Skeletal muscle tissue (tissue), 5 donors: ENCODE measurements at places on chromosomes 16 and 17. TPM values are rescaled to one million over a fixed set of nuclear protein-coding genes. Genes with fewer than 3 reads are reported as not detected.

The MYL11 gene
- total RNA-seq: 12,119 TPM

The HS3ST3B1 gene
- 2.6 TPM for total RNA-seq

The LGALS9C gene
- not detected for total RNA-seq

The CTF1 gene
- 0.52 TPM for total RNA-seq

The OR2C1 gene
- not detected for total RNA-seq

The SEC14L1 gene
- 83.5 TPM for total RNA-seq

The C17orf67 gene
- total RNA-seq: 1.0 TPM

The PDILT gene
- not detected for total RNA-seq

The SLC2A4 gene
- 34.4 TPM for total RNA-seq

The MYO1C gene
- 69.4 TPM for total RNA-seq

The KCTD19 gene
- not detected for total RNA-seq

The KRTAP1-1 gene
- not detected for total RNA-seq

The SMCR8 gene
- total RNA-seq: 8.9 TPM

The LPO gene
- not detected for total RNA-seq

The IL17C gene
- not detected for total RNA-seq

The KIF2B gene
- not detected for total RNA-seq

The COPZ2 gene
- 39.7 TPM for total RNA-seq

The PRR29 gene
- total RNA-seq: not detected

The TTYH2 gene
- total RNA-seq: 34.4 TPM

The VPS4A gene
- 25.6 TPM for total RNA-seq

The XAF1 gene
- total RNA-seq: 7.3 TPM

The MYLK3 gene
- total RNA-seq: 13.6 TPM

The CCL14 gene
- 1.6 TPM for total RNA-seq

The CBX1 gene
- total RNA-seq: 39.1 TPM

The IQCK gene
- total RNA-seq: 10.4 TPM

The MT1M gene
- 2.1 TPM for total RNA-seq

The SCGB1C2 gene
- not detected for total RNA-seq

The CORO1A gene
- total RNA-seq: 8.4 TPM

The NXN gene
- 33.9 TPM for total RNA-seq

The RMI2 gene
- 5.7 TPM for total RNA-seq

The ACSM2A gene
- total RNA-seq: not detected

The FBXW10 gene
- total RNA-seq: not detected

The CNGB1 gene
- total RNA-seq: not detected

The VMO1 gene
- 4.7 TPM for total RNA-seq

The CRISPLD2 gene
- 7.3 TPM for total RNA-seq

The CALB2 gene
- 1.0 TPM for total RNA-seq

The RGS9 gene
- 3.1 TPM for total RNA-seq

The SPIRE2 gene
- total RNA-seq: 2.1 TPM
